ENCODE measurements at places on chromosomes 12 and 14.

- no peak for DNase-seq
Observed at GRCh38 chr12:113302886-113303640, 31.8 kb downstream of the SLC8B1 start.

GRCh38 chr12:123077298-123078119, 73.4 kb downstream of the PITPNM2 start:
- DNase-seq, result peak; percentile 35

- DNase-seq, result peak; percentile 15
Observed at GRCh38 chr12:464484-465267, 4.9 kb downstream of the B4GALNT3 start.

DNA sequence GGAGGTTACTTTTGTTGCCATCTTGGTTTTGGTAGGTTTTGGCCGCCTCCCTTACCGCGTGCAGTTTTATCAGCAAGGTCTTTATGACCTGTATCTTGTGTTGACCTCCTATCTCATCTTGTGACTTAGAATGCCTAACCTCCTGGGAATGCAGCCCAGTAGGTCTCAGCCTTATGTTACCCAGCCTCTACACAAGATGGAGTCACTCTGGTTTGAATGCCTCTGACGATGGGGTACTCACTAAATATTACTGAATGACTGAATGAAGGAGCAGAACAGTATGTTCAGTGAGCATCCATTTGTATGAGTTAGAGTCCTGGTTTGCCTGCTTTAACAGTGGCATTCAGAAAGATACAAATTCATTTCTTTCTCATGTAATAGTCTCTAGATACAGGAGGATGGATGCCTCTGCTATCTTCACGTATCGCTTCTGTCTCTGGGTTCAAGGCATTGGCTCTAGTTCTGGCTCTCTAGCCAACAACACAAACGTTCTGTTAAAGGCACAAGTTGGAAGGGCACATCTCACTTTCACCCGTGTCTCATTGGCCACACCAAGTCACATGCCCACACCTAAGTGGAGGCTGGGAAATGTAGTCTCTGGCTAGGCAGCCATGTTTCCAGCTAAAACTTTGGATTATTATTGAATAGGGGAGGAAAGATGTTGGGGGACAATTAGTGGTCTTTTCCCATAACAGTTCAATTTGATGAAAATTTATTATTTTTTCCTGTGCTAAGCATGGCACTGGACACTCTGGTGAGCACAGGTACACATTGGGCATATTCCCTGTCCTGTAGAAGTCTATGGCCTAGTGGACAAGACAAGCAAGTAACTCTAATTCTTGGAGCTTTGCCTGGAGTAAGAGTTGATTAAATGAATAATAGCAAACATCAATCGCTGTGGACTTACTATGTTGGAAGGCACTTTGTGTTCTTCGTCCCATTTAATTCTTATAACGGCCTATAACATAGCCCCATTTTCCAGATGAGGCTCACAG, 75.2 kb upstream of the RPH3A start:
- DNase-seq, result no peak

DNA sequence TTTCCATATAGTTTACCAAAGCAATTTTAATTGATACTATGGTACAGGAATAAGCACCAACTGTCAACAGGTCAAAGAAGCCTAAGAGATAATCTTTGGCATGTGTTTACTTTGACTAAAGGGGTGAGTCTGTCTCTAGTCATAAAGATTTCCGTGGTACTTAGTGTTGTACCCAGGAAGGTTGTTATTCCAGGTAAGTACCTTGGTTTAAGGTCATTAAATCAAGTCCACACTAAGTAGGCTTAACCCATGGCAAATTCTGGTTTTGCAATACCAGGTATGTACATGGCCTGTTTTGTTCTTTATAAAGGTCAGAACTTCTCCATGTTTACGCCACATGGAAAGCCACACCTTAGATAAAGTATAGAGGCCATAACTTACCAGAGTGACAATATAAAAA, 10.0 kb downstream of the MAX start:
- no peak for DNase-seq

- DNase-seq, result no peak
Observed at GRCh38 chr14:69572030-69572840, 2.4 kb downstream of the CCDC177 start.

GRCh38 chr14:28120391-28120790, 646.2 kb upstream of the FOXG1 start:
- no peak for DNase-seq

DNA sequence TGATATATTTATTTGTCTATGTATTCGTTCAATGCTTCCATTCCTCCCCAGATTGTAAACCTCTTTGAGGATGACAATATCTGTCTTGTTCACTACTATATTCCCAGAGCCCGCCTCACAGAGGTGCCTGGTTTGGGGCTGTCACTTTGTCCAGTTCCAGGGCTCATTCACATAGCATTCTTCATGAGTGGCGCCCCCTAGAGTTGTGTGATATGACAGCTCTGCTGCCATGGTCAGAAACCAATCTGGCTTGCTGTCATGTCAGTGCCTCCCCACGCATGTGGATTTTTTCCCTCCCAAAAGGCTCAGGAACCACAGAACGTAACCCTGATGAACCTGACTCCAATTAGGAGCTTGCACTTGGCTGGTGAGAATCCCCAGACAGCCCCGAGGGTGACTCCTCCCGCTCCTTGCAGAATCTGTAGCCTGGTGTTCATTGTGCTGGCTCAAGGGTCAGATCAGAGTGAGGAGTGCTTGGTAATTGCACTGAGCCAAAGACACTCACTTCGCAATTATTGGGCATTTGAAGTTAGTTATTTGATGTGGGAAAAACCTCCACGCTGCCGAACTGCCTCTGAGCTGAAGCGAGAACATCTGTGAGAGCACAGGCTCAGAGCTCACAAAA, 145.5 kb downstream of the PTPN11 start:
- DNase-seq, result no peak

DNA sequence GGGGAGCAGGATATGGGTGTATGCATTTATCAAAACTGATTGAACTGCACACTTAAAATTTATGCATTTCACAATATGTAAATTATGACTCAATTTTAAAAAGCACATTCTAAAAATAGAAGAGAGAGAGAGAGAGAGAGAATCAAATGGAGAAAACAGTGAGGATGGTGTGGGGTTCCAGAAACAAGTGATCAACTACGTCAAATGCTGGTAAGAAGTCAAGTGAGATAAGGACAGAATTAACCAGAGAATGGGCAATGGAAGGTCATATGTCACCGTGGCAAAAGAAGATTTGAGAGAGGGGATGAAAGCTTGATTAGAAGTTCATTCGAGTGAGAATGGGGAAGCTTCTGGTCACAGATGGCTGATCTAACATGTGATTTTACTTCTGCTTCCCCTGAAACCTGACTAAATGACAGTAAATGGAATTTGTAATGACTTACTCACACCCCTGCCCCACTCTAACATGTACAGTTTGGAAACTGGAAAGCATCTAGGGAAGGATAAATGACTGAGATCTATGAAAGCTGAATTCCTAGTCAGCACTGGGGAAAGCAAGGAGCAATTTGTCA, 276.5 kb upstream of the AMIGO2 start:
- DNase-seq, result no peak

GRCh38 chr14:49970474-49971147, 77.7 kb downstream of the ARF6 start:
- no peak for DNase-seq

DNA sequence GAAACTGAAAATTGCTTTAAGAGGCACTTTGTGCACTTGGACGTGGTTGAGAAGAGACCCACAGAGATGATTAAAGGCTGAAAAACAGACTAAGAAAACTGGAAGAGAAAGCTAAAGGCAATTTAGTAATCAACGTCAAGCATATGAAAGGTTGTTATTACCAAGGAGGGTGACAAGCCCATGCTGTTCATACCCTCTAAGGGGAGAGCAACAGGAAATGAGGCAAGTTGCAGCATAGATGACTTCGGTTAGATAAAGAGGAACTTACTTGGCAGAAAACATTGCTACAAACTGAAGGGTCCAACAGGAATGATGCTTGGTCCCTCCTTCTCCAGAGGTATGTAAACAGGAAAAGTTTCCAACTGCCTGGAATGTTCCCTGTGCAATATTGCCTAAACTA, 107.8 kb downstream of the DUSP6 start:
- no peak for DNase-seq

DNA sequence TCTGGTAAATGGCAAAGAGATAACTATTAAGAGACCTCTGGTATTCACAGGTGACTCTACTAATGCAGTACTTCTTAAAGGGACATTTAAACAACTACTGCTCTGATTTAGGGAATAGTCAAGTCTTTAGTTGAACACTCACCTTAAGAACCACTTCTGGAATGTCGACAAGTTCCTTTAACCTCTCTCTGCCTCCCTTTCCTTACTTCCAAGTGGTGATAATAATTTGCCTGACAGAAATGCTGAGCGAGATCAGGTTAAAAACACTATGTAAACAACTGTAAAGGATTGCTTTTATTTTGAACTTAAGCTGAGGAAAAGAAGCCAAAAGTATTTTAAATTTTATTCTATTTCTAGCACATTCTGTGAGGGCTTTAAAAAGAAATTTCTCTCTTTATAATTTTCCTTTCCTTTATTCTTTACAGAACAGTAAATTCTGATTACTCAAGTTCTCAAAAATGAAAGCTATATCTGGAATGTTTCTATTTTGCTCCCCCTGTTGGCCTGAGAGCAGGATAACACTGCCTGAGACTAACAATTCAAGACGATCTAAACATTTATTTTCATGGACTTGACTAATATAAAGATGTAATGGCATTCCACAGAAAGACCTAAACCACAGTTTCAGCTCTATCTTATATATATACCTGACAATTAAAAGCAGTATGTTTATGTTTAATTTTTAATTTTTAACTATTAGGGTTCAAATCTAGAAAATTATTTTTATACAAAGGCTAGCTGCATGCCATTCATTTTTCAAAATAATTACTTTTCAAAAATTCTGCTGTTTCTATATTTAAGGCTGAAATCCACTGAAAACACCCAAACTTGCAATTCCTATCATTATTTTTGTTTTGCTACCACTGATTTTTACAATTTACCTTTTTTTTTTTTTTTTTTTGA, 29.2 kb downstream of the ZCCHC8 start:
- peak; percentile 68 for DNase-seq

DNA sequence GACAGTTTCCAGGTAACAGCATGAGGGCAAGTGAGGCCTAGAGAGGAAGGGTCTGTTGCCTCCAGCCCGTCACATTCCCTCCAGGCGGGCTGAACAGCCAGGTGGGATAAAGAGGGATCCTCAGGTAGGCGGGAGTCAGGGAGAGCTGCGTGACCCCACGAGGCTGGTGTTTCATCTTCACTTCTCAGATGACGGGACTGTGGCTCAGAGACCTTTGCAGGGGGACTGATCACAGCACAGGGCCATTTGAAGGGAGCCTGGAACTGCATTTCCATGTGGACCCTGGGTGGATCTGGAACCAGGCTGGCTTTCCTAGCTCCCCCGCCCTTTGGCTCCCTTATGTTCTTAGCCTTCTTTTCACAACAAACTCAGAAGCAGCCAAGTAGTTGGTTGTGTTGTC, 37.4 kb downstream of the SH2B3 start:
- DNase-seq, result no peak

GRCh38 chr12:59168647-59169046, 248.3 kb upstream of the LRIG3 start:
- peak; percentile 41 for DNase-seq

GRCh38 chr12:45660330-45660729, 69.2 kb upstream of the ARID2 start:
- no peak for DNase-seq

DNA sequence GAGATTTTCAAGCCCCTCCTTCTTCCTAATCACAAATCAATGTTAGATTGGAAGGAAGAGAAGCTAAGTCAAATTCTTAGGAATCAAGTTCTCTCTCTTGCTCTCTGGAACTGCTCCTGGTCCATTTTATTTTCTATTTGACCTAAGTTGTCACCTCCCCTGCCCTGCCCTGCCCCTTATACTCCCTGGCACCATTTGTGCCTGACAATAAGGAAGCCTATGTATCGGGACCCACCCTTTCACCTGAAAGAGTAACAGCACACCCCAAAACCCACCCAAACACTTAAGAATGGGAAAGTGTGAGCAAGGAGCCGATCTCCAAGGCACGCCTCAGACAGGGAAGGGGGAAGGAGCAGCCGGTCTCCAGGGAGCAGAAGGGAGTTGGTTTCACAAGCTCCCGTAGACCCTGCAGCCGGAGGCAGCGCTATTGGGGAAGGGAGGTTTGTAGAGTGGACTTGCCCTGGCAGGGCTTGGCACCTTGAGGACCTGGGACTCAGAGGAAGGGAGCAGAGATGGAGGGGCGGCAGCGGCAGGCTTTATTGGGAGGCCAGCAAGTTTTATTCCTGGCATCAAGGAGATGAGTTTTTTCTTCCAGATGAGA, 1.6 kb downstream of the LRRC74A start:
- no peak for DNase-seq

GRCh38 chr14:38507299-38507698, 251.4 kb upstream of the CLEC14A start:
- DNase-seq, result no peak

GRCh38 chr14:54299410-54300363, 97.1 kb upstream of the CDKN3 start:
- DNase-seq, result peak; percentile 62

- no peak for DNase-seq
Observed at GRCh38 chr12:47736216-47736615, 10.9 kb upstream of the ENDOU start.
